ENCODE measurements at places on chromosomes 7 and 10.
A peak's percentile ranks its signal among the peaks of the same experiment; 100 is the strongest.

DNA sequence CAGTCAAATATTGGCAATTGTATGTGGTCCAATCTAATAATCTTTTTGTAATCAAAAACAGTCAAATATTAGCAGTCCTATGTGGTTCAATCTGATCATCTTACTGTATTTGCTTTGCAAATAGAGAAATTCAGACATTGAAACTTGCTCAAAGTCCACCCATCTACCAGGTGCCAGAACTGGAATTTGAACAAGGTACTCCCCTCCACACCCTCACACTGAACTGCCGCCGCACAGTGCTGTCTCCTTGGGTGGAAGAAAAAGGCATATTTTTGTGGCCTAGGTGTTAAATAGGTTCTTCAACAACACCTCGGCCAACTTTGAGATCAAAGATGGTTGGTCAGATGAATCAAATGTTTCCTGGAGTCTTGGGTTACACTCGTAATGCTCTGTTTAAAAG lies 544.2 kb upstream of the GALNT17 start:
- no peak for DNase-seq

DNA sequence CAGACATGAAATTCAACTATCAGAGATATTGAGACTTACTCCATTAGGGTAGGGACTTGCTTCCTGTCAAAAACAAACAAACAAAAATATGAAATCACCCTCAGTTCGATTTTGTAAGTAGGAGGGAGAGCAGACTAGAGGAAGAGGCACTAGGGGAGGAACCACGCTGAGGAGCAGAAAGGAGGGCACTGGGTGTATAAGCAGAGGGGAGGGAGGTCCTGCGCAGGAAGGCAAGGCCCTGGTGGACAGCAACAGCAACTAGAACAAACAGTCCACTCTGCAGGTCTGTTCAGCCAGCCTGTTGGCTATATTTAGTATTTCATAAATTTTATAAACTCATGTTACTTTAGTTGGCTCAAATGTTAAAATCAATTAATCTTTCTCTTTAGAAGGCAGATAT lies 937.1 kb upstream of the C7orf33 start:
- DNase-seq, result no peak

DNA sequence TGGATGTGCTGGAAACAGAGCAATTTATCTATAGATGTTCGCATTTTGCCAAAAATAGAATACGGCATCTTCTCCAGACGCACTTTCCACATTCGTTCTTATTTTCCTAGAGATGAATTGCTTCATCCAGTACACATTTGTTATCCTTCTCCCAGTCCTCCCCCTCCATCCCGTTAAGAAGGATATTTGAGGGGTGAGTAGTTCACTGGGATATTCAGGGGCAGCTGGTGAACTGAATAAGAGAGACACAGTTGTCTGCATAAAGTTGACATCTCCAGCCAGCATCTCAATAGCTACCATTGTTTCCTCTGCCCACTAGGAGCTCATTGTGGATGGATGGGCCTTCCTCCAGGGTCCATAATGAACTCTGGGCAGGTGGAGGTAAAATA lies 456.8 kb upstream of the NRP1 start:
- no peak for DNase-seq

GRCh38 chr7:105304040-105304895 lies 84.5 kb downstream of the SRPK2 start:
- DNase-seq, result peak; percentile 39

DNA sequence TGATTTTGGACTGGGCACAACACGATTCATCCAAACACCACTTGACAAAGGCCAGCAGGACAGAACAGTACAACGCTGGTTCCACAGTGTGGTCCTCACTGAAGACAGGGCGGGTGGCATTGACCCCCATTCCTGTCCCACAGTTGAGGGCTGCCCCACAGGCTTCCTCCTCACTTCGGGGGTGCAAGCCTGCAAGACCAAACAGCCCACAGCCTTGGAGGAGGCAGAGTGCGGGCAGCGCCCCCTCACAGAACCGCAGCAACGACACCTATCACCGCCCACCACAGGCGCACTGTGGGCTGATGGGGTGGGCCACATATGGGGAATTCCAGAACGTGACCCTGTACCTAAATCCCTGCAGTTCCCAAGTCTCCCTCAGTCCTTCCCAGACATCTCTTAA lies 70.6 kb downstream of the PTPRN2 start:
- DNase-seq, result no peak

DNA sequence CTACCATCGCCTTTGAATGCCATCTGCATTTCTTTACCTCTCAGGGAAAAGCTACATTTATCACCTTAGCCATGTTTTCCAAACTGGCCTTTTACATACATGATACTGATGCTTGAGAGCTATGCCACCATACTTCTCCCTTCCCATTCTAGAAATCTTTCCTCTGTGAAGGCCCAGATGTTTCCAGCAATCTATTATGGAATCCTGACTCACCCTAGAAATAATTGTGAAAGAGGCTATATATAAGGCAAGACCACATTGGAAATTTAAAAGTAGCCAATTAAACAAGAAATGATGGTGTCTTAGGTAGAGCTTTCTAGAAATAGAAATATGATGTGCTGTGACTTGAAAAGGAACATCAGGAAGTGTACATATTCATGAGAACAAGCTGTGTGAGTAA lies 389.7 kb downstream of the INHBA start:
- DNase-seq, result no peak

DNA sequence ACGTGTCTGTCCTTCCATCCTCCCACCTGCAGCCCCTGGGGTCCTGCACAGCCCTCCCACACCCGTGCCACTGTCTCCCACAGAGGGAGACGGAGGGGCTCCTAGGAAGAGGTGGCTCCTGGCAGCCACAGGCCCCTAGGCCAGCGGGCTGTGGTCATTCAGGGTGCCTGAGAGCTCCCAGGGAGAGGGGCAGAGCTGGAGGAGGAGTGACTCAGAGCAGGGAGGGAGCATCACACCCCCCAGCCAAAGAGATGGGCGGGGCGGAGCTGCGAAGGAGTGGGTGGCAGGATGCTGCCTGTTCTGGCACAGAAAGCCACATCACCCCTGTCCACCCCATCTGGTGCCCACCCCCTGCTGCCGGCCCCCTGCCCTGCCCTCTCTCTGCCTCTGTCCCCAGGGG lies 50.5 kb downstream of the STK32C start:
- peak; percentile 15 for DNase-seq

DNA sequence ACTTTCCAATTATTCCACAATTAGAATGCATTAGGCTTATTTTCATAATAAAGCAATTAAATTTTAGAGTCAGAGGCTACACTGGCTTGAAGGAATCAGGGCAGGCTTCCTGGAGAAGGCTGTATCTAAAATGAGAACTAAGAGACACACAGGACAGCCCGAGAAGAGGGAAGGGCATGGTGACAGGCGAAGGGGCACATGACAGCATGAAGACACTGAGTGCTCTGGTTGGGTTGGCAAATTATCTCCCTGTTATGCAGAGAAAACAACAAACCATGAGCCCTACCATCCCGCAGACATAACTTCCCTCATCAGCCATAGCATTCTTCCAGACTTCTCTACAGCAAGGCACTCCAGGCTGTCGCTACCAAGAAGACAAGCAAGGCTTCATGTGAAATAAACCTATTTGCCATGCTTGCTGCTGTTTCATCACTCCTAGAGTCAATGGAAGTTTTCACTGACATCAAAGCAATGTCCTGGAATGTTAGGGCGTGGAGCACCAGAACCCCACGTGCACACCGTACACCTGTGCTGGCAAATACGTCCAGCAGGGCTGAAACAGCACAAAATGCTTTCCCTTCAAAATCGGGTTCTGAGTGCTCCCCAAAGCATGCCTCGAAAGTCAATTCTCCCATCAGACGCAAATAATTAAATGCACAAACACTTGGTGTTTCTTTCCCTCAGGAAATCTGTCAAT lies 21.3 kb downstream of the VOPP1 start:
- DNase-seq, result no peak

- DNase-seq, result no peak
Observed at GRCh38 chr7:214410-215212, 22.2 kb downstream of the FAM20C start.

DNA sequence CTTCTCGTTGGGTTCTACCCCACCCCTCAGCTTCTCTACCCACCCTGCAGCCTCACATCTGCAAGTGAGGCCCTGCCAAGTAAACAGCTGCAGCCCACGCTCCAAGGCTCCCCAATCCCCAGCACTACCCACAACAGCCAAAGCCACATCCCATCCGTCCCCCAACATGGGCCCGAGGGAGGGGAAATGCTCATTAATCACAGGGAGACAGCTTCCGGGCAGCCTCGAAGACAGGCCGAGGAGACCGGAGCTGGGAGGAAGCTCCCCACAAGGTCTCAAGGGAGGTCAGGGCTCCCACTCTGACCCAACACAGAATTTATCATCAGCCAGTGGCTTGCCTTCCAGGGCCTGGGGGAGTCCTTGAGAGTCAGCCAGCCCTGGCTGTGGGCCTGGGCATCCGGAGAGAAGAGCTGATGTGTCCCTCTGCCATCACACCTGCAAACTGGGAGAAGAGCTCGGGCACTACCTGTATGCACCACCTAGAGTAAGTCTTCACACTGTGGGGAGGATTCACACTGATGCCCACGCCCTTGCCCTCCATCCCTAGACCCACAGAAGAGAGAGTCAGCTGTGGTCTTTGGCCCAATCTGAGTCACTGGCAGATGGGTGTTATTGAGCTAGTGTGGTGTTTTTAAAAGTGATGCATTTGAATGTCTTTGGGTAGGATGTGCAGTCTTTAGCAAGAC lies 115.5 kb upstream of the ZMIZ1 start:
- no peak for DNase-seq

Data from activated naive CD4-positive, alpha-beta T cell treated with Interleukin-2 at 50 U/mL for 16 hours (primary cell).